CD8-positive, alpha-beta T cell (primary cell): ENCODE measurements at places on chromosomes 6 and 20.

- DNase-seq, result no peak
Measured at GRCh38 chr6:14804001-14804784, 441.7 kb upstream of the JARID2 start.

DNA sequence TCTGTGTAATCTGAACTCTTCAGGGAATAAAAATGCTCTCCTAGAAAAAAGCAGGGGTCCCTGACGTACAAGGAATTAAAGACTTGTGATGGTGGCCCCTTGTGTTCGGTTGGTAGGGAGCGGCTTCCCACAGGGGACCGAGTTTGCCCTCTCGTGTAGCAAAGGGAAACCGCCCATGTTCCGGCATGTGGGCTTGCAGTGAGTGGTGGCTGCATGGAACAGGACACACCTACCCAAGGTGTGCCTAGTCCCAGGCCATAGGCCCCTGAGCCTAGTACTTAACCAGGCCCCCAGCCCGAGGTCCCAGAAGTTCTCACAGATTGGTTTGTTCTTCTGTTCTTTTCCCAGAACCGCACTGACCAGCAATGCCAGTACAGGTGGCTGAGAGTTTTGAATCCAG is 15.5 kb downstream of the MYBL2 start:
- no peak for DNase-seq

- DNase-seq, result no peak
Measured at GRCh38 chr6:134293659-134294161, 24.2 kb downstream of the SGK1 start.

GRCh38 chr6:161139766-161140553 is 133.9 kb downstream of the AGPAT4 start:
- no peak for DNase-seq

- DNase-seq, result no peak
Measured at GRCh38 chr6:52571099-52571755, 5.6 kb downstream of the TRAM2 start.

GRCh38 chr6:142474531-142475289 is 172.9 kb downstream of the ADGRG6 start:
- DNase-seq, result no peak

DNA sequence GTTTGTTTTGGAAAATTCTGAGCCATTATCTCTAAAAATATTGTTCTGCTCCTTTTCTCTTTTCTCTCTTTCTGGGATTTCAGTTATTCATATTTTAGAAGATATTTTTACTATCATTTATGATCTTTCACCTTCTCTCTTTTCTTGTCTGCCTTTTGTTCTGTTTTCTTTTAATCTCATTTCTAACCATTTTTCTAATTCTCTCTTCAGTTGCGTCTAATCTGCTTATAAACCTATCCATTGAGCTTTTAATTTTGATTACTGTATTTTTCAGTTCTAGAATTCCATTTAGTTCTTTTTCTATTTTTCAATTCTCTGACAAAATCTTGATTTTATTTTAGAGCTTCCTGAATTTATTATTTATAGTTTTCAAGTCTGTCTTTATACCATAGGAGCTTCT is 42.2 kb upstream of the COL10A1 start:
- DNase-seq, result no peak

DNA sequence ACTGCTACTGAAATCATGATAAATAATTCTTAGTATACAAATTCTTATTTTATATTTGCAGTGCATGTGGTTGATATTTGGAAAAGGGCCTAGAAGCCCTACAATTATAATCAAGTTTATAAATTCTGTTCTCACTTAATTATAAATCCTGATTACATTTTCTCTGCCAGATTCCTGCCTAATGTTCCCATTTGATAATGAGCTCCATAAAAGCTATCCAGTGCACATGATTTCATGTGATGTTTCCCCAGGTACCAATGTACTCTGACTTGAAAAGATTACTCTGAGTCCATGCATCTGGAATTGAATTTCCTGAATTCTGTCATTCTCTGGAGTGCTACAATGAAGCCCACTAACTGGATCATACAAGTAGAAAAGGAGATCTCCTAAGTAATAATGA is 292.2 kb downstream of the FRK start:
- DNase-seq, result no peak

GRCh38 chr6:137791281-137792159 is 75.5 kb upstream of the TNFAIP3 start:
- DNase-seq, result no peak

GRCh38 chr6:160188773-160189172 is 67.2 kb downstream of the SLC22A1 start:
- no peak for DNase-seq

- no peak for DNase-seq
Measured at GRCh38 chr6:6942091-6942490, 165.7 kb upstream of the RREB1 start.

DNA sequence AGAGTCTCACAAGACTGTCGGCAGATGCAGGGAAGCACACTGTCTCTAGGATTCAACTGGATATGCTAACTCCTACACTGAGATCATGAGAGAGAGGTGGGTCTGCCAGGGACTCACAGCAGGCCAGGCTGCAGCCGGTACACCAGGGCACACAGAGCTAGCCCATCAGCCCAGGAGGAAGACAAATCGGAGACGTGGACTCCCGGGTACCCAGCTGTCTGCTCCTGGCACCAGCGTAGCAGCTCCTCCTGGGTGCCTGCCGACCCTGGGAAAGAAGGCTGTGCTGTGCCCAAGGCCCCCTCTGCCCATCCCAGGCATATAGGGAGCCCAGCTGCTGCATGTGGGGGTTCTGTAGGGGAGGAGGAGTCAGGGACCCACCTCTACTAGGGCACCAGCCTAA is 7.0 kb downstream of the MICAL1 start:
- DNase-seq, result no peak

DNA sequence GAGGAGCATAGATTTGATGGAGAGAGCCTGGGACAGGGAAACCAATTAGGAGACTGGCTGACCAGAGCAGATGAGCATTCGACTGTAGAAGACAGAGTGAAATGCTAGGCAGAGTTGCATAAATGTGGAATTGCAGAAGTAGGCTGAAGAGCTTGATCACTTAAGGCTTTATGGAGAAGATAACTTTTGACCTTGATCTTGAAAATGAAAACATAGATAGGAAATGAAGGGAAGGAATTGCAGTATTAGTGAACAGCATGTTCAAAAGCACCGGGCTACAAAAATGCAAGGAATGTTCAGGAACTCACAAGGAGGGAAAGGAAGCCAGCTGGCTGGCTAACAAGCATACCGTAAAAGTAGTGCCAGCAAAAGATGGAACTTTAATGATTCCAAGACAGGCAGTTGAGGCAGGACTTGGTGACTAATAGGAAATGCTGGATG is 20.5 kb upstream of the LTV1 start:
- no peak for DNase-seq

GRCh38 chr20:16440686-16441085 is 132.6 kb downstream of the KIF16B start:
- no peak for DNase-seq

- no peak for DNase-seq
Measured at GRCh38 chr6:18465410-18466154, 78.4 kb downstream of the RNF144B start.

DNA sequence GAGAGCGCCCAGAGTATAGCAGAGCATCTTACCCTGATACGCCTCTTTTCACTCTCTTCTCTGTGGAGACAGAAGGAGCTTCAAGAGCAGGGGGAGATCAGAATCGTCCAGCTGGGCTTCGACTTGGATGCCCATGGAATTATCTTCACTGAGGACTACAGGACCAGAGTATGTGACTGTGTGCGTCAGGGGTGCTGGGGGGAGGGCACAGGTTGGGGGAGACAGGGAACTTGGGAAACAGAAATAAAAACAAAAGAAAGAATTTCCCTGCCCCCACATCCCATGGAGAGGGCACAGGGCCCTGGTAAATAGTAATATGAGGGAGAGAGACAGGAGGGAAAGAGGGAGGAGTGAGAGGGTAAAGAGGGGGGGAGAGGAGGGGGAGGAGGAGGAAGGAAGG is 3.0 kb upstream of the C4A start:
- no peak for DNase-seq
